ENCODE measurements at places on chromosomes 6 and 20. TPM values are rescaled to one million over a fixed set of nuclear protein-coding genes. Genes with fewer than 3 reads are reported as not detected.

- no peak overlapping the region for H3K4me3 ChIP-seq
- no peaks in the 10 kb centered on the region for H3K36me3 ChIP-seq
- no peak for DNase-seq
- H3K4me1 ChIP-seq: no peaks in the 10 kb centered on the region
- H3K27me3 ChIP-seq: no peaks in the 10 kb centered on the region
Measured at GRCh38 chr20:62287759-62288534, 14.8 kb upstream of the ADRM1 start.

DNA sequence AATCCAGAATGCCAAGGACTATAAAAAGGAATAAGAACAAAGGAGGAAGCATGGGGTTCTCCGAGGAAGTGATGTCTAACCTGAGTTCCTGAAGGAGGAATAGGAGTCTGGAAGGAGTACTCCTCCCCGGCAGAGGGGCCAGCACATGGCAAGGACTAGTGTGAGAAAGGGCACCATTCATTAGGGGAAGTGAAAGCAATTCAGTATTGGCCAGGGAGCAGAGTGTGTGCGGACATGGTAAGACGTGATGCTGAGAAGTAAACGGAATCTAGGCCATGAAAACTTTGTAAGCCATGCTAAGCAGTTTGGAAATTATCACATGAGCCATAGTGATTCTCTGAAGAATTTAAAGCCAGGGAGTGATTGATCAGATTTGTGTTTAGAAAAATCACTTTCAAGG lies 218.9 kb upstream of the PRDM1 start:
- H3K4me3 ChIP-seq: no peak overlapping the region
- H3K27ac ChIP-seq: no peak overlapping the region
- H3K36me3 ChIP-seq: no peaks in the 10 kb centered on the region
- DNase-seq: peak; percentile 26

Gene FLRT3
- total RNA-seq: 8.7 TPM

- H3K4me3 ChIP-seq: no peak overlapping the region
- no peaks in the 10 kb centered on the region for H3K36me3 ChIP-seq
- no peak for DNase-seq
- H3K27ac ChIP-seq: no peak overlapping the region
- no peaks in the 10 kb centered on the region for H3K27me3 ChIP-seq
- H3K4me1 ChIP-seq: peaks cover 11% of the 10 kb centered on the region
Measured at GRCh38 chr20:40986774-40987173, 41.8 kb upstream of the TOP1 start.

Gene HEY2
- 1.0 TPM for total RNA-seq

DNA sequence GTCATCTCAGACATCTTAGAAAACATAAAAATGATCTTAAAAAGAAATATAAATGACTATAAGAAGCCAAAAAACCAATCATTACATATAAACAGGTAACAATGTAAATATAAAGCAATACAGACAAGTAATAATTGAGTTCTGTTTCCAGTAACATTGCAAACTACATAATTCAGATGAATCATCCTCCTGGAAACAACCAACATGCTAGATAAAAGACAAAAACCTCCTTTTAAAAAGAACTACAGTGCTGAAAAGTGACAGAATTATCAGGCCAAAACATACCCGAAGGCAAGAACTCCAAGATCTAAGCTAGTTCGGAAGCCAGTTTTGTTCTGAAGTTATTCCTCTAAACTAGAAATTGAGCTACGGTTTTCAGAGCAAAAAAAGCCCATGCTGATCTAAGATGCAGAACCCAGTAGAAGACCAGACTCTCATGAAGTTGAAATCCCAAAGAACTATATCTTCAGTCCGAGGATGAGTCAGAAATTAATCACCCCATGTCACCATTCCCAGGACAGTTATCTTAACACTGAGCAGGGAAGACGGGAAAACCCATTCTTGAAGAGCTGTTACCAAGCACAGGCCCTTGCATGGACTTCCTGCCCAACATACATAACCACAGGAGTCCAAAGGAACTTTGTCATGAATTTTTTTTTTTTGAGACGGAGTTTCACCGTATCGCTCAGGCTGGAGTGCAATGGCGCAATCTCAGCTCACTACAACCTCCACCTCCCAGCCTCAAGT lies 9.8 kb downstream of the PGM3 start:
- no peak overlapping the region for H3K4me3 ChIP-seq
- DNase-seq: peak; percentile 39
- no peaks in the 10 kb centered on the region for H3K36me3 ChIP-seq

- no peak overlapping the region for H3K27ac ChIP-seq
- H3K4me3 ChIP-seq: no peak overlapping the region
- no peak for DNase-seq
Measured at GRCh38 chr20:57248132-57248797, 18.2 kb downstream of the BMP7 start.

All from adrenal gland (tissue), 19 donors.